Naive thymus-derived CD8-positive, alpha-beta T cell (primary cell): ENCODE measurements at places on chromosomes 12 and 14.

DNA sequence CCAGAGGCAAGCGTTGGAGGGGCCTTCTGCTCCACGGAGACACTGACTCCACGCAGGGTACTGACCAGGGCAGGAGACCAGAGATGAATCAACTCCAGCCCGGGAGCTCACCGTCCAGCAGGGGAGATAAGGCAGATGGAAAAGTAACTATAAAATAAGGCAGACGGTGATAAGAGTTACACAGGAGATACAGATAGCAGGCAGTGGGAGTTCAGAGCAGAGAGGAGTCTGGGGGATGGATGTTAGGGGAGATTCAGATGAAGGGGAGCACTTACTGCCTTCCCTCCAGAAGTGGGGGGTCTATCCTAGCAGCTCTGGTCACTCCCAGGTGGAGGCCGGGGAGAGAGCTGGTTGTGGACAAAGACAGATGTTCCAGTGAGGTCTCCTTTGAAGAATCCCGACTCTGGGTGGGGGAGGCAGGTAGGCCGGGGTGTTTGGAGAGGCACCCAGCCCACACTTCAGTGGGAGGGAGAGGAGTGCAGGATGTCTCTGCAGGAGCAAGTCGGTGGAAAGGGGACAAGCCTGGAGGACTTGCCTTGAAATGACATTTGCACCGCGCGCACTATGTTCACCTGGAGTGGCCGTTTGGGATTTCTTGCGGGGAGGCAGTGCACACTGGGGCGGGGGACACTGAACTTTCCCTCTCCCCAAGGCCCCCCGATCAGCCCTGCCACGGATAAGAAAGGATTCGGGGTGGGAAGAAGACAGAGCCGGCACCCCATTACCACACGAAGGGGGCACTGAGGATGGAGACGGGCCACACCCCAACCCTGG, 1.2 kb downstream of the PITPNM2 start:
- H3K36me3 ChIP-seq: no peaks in the 10 kb centered on the region
- no peak for DNase-seq

- no peaks in the 10 kb centered on the region for H3K27me3 ChIP-seq
- no peak overlapping the region for H3K27ac ChIP-seq
- DNase-seq: no peak
- H3K36me3 ChIP-seq: no peaks in the 10 kb centered on the region
Observed at GRCh38 chr12:61385771-61386170, 874.4 kb upstream of the USP15 start.

GRCh38 chr12:96343347-96343954, 56.8 kb downstream of the CDK17 start:
- H3K4me1 ChIP-seq: peaks cover 34% of the 10 kb centered on the region
- peak overlapping the region; percentile 48 for H3K4me3 ChIP-seq
- peaks cover 34% of the 10 kb centered on the region for H3K36me3 ChIP-seq
- DNase-seq: no peak
- no peaks in the 10 kb centered on the region for H3K27me3 ChIP-seq

GRCh38 chr12:28083840-28084678, 106.2 kb upstream of the CCDC91 start:
- H3K27ac ChIP-seq: no peak overlapping the region
- no peak for DNase-seq

- H3K4me1 ChIP-seq: peaks cover 34% of the 10 kb centered on the region
- no peaks in the 10 kb centered on the region for H3K27me3 ChIP-seq
- H3K36me3 ChIP-seq: no peaks in the 10 kb centered on the region
- H3K27ac ChIP-seq: no peak overlapping the region
Observed at GRCh38 chr12:53599579-53599978, 26.6 kb downstream of the ATF7 start.

DNA sequence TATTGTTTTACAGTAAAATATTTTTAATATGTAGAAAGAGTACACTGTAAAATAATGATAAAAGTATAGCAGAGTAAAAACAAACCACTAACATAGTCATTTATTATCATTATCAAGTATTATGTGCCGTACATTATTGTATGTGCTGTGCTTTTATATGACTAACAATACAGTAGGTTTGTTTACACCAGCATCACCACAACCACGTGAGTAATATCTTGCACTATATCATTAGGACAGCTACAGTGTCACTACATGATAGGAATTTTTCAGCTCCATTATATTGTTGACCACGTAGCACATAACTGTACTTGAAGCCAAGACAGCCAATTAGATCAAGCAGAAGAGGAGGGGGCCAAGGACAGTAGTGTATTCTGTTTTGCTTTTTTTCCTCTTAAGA, 415.4 kb downstream of the RAD51B start:
- DNase-seq: no peak
- no peaks in the 10 kb centered on the region for H3K27me3 ChIP-seq
- no peaks in the 10 kb centered on the region for H3K4me1 ChIP-seq
- no peaks in the 10 kb centered on the region for H3K36me3 ChIP-seq
